Activated CD8-positive, alpha-beta memory T cell treated with anti-CD3 and anti-CD28 coated beads for 1 hour (primary cell): ENCODE measurements at places on chromosomes 3 and 15.

DNA sequence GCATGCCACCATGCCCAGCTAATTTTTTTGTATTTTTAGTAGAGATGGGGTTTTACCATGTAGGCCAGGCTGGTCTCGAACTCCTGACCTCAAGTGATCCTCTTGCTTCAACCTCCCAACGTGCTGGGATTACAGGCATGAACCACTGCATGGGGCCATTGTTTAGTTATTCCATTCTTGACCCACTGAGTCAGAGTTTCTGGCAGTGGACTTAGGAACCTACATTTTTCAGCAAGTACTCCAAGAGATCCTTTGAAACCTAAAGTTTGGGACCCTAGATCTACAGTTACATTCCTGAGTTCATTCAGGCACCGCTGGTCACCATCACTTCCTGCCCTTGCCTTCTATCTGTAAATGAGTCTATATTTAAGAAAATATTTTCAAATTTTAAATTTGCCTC lies 1.4 kb upstream of the TNFSF10 start:
- no peak for DNase-seq

GRCh38 chr3:114668099-114668498 lies 374.3 kb downstream of the TIGIT start:
- no peak for DNase-seq

DNA sequence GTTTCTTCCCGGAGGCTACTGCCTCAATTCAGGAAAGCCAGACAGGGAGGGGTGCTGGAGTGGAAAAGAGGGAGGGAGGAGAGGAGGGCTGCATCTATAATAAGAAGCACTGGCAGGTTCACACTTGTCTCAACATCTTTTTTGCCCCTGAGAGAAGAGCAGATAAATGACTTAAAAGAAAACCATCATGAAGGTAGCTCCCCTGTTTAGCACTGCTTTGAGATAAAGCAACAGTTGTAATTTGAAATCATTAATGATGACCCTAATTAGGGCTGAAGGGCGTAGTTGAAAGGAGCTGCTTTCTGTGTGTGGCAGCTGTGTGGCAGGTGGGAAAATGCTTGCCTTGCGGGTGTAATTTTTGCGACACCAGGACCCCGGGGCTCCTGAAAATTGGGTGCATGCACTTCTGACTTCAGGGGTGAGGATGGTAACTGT lies 222.8 kb upstream of the IL12A start:
- DNase-seq, result no peak

DNA sequence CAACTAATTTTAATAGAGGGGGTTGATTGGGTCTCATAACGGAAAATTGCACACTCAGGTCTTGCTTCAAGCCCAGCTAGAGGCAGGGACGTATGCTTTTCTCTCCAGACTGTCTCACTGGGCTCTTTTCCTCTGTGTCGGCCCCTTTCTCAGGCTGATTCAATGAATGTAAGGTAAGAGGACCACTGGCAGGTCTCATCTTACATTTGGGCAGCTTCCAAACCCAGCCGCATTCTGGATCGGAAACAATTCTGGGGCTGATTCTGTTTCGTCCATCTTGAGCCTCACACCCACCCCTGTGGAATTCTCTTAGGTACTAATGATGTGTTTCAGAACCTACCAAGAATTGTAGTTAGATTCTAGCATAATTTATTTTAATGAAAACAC lies 40.7 kb downstream of the TMEM212 start:
- DNase-seq, result no peak

GRCh38 chr3:31550452-31551251 lies 17.9 kb downstream of the STT3B start:
- DNase-seq, result no peak

GRCh38 chr3:126394179-126394976 lies at the start of gene CFAP100:
CFAP100 (plus strand) TSS chr3:126394909; CDS start chr3:126396001, 1,092 bp downstream.
- no peak for DNase-seq

DNA sequence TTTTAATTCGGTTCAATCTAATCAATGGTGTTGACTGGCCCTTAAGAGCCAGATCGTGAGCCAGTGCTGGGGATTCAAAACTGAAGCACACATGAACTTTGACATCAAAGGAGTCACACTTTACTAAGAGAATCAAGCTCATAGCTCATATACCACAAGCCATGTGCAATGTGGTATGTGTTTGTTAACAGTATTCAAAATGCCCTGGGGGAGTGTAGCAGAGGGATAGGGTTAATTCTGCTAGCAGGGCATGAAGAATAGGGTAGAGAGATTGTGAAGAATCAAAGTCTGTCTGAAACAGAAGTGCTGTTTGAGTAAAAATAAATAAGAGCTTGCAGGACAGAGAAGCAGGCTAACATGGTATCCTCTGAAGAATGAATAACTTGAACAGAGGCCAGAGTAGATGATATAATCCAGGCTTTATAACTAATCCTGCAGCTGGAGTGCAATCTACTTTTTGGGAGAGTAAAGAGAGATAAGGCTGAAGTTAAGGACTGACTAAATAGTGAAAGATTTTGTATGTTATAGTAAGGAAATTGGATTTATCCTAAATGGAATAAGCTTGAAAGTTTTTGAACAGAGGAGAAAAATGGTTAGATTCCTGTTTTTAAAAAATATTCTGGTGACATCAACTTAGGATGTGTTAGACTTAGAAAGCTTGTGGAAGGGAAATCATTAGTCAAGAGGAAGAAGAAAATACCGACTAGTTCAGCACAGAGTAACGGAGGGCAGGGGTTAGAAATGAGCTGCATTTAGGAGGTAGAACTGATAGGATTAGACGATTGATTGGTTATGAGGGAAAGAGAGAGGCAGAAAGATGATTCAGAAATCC lies 292.0 kb downstream of the NFKBIZ start:
- DNase-seq, result no peak

DNA sequence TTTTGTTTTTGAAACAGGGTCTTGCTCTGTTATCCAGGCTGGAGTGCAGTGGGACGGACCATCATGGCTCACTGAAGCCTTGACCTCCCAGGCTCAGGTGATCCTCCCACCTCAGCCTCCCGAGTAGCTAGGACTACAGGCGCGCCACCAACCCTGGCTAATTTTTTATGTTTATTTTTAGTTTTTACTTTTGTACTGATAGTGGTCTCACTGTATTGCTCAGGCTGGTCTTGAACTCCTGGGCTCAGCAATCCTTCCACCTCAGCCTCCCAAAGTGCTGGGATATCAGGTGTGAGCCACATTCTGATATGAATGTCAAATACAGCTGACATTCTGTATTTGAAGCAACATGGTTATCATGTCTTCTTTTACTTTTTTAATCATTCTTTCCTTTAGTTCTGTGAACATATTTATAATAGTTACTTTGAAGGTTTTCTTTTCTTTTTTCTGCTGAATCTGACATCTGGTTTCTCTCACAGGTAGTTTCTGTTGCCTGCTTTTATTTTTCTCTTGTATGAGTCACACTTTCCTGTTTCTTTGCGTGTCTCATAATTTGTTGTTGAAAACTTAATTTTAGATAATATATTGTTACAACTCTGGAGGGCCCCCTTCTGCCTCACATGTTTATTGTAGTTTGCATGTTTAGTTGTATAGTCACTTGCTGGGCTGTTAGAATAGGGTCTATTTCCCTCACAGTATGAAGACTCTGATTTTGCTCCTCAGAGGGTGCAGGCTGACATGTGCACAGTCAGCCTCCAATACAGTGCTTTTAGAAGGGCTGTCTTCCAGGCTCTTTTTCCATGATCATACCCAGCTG lies 8.4 kb upstream of the CNTN4 start:
- no peak for DNase-seq

DNA sequence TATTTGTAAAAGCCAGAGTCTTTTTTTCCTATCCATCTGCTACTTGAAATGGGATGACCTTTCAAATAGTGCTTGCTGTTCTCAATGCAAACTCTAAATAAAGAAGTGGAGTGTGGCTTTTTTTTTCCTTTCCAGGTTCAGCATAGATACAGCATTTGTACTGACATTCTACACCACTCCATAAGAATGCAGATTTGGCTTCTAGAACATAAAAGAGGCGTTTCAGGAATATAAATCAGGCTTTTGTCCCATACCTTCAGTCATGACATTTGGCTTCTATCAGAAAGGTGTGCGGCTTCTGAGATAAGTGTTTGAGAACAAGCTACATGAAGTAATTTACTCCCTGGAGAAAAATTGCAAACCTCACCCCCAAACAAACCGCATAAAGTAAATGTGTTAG lies 553.1 kb downstream of the FHIT start:
- no peak for DNase-seq

- no peak for DNase-seq
These were observed 1.9 kb downstream of the RUBCN start for GRCh38 chr3:197734667-197735318.

- no peak for DNase-seq
These were observed 339.0 kb upstream of the NR2E3 start for GRCh38 chr15:71471347-71471746.

DNA sequence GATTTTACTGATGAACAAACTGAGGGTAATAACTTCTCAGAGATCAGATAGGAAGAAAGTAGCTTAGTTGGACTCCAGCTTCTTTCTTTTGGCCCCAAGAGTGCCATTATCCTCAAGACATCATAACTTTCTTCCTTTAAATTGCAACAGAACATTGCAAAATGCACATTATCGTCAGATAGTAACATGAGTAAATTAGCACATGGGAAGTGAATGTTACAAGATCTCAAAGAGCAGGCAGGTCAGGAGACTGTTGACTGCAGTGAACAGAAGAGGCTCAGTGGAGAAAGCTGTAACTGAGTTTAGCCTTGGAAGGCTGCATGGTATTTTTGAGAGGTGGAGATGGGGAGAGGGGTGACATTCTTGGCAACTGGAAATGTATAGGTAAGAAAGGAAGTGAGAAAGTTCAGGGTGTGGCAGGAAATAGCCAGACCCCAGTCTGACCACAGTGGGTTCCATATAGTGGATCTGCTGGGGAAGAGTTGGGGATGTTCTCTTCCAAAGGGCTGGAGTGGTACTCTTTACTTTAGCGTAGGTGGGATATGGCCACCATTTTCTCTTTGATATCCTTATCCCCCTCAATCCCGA lies 307.7 kb downstream of the RPLP1 start:
- DNase-seq, result no peak

DNA sequence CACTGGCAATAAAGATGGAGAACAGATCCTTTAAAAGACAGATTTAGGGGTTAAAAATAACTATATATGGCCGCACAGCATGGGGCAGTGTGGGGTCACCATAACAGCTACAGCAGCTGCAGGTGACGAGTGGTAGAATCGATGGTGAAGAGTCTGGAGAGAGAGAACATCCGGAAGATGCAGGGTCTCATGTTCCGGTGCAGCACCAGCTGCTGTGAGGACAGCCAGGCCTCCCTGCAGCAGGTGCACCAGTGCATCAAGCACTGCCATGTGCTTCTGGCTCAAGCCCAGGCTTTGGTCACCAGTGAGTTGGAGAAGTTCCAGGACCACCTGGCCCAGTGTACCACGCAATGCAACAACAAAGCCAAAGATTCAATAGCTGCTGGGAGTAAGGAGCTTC lies 93.7 kb upstream of the IMPG2 start:
- no peak for DNase-seq

- no peak for DNase-seq
These were observed 208.3 kb downstream of the TBC1D2B start for GRCh38 chr15:77869021-77869895.
